A549 (cell line): ENCODE measurements at places on chromosomes 3 and 15. TPM values are rescaled to one million over a fixed set of nuclear protein-coding genes. Genes with fewer than 3 reads are reported as not detected.

Gene CRYGS
- polyA plus RNA-seq, result 0.65 to 0.84 TPM (median 0.78 TPM) in 3 replicates

Gene FETUB
- polyA plus RNA-seq, result 0.06 to 0.14 TPM in 2 of 3 replicates, not detected in the other

Gene SLC12A8
- 3.4 to 5.0 TPM (median 4.2 TPM) in 3 replicates for polyA plus RNA-seq

Gene STRA6
- polyA plus RNA-seq, result 60.6 to 76.4 TPM (median 70.2 TPM) in 3 replicates

Gene FBN1
- polyA plus RNA-seq, result 6.3 to 7.4 TPM (median 6.5 TPM) in 3 replicates

Gene ACTRT3
- polyA plus RNA-seq, result 2.8 to 4.4 TPM (median 3.3 TPM) in 3 replicates

Gene NKIRAS1
- polyA plus RNA-seq, result 13.8 to 15.5 TPM (median 14.8 TPM) in 3 replicates

Gene TICRR
- polyA plus RNA-seq, result 10.4 to 11.6 TPM (median 11.3 TPM) in 3 replicates

Gene RFX7
- polyA plus RNA-seq, result 10.8 to 11.7 TPM (median 11.7 TPM) in 3 replicates

Gene PTH1R
- polyA plus RNA-seq, result 0.53 to 0.76 TPM (median 0.54 TPM) in 3 replicates

Gene GOLGA8R
- 0.49 to 0.56 TPM (median 0.50 TPM) in 3 replicates for polyA plus RNA-seq

Gene CNTN4
- not detected in 3 replicates for polyA plus RNA-seq

Gene CADPS
- not detected in 3 replicates for polyA plus RNA-seq

Gene SLC24A5
- not detected in 3 replicates for polyA plus RNA-seq

Gene PP2D1
- polyA plus RNA-seq, result not detected in 3 replicates

Gene IL17RB
- polyA plus RNA-seq, result 1.7 to 2.3 TPM (median 1.9 TPM) in 3 replicates

Gene AGBL1
- polyA plus RNA-seq, result not detected in 3 replicates

Gene FOXL2
- 2.7 to 3.6 TPM (median 3.1 TPM) in 3 replicates for polyA plus RNA-seq

Gene NR2F2
- polyA plus RNA-seq, result 14.4 to 15.7 TPM (median 15.3 TPM) in 3 replicates
